Suprapubic skin (tissue), 4 donors: ENCODE measurements at places on chromosomes 1 and 21.

GRCh38 chr21:46148106-46148505 is 7.3 kb downstream of the FTCD start:
- peak; percentile 25 for DNase-seq

DNA sequence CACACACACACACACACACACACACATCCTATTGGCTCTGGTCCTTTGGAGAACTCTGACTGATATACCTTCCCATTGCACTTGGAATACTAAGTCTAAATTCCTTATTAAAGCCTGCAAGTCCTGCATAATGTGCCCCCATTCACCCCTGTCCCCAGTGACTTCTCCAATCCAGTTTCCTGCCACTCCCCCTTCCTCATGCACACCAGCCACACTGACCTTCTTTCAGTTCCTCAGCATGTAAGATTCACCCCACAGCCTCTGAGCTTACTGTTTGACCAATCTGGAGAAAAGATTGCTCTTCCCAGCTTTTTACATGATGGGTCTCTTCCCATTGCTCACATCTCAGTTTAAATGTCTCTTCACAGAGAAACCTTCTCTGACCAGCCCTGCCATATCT is 146.6 kb downstream of the TBX15 start:
- no peak for DNase-seq

DNA sequence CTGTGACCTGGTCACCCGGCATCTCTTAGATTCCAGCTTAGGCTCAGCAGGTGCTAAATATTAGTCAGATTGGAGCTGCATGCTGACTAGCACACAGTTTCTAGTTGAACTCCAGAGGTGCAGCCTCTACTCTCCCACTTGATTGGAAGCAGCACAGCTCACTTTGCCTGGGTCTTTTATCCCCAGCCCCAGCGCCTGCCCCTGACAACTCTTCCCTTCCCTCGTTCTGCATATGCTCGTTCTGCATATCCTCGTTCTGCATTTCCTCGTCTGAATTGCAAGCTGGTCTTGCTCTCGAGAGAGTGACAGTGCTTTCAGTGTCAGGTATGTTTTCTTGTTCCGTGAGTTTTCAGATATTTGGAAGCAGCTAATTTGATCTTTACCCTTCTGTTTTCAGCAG is 11.7 kb downstream of the COL18A1 start:
- DNase-seq, result no peak

- no peak for DNase-seq
These were observed 135.4 kb downstream of the DMRTB1 start for GRCh38 chr1:53594391-53595180.

- no peak for DNase-seq
These were observed 72.0 kb downstream of the DAP3 start for GRCh38 chr1:155760751-155761475.

GRCh38 chr1:11778844-11779623 is 17.0 kb downstream of the C1orf167 start:
- no peak for DNase-seq

GRCh38 chr1:8858112-8858668 is 20.3 kb downstream of the ENO1 start:
- no peak for DNase-seq
